ENCODE measurements at places on chromosomes 12 and 14.

GRCh38 chr14:21917699-21918436 lies 244.2 kb upstream of the OR4E1 start:
- DNase-seq = no peak

GRCh38 chr12:57166971-57167371 lies 19.6 kb upstream of the LRP1-AS start:
- DNase-seq = no peak

DNA sequence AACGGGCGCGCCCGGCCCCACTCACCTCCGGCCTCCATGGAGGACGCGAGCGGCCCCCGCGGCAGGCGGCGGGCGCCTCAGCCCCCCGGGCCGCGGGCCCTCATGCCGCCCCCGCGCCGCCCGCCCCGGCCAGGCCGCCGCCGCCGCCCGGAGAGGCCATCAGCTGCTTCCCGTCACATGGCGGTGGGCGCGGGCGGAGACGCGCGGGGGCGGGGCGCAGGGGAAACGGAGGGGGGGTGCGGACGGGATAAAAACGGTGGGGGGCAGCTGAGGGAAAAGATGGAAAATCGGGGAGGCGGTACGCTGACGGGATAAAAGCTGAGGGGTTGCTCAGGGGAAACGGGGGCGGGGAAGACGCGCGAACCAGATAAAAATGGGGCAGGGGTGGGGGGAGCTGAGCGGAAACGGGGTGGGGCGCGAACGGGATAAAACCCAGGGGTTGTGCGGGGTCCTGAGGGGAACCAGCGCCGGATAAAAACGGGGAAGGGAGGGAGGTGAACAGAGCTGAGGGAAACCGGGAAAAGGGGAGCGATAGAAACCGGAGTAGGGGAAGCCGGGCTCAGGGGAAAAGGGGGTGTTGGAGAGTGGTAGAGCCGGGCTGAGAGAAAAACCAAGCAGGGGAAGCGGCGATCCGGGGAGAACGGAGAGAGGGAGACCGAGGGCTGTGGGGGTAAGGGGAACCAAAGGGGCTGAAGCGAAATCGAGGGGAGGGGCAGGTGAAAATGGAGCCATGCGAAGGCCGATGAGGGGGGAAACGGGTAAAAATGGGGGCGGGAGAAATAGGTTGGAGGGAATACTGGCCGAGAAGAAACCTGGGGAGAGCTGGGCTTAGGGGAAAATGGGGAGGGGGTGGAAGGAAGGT lies at the start of gene WSB2:
Gene WSB2 (minus strand): TSS at position 169 of the 862 bp plus-strand sequence. CDS start 131 bp downstream, at position 38.
- peak; percentile 40 for DNase-seq

DNA sequence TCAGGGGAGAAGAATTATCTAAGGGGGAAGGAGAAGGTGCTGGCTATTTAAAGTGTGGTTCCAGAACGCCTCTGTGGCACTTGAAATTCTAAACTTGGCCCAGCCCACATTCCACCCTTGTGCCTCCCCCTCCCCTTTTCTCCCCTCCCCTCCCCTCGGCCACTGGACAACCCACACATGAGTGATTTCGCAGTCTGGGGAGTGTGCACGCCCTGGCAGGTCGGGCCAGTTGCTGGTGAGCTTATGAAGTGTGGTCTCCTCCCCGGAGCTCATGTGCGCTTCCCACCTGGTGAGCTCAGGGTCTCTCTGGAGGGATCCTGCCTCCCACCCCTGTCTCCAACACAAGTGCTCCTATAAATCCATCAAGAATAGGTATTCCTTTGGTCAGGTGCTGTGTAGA lies at the start of gene SLC6A13:
Gene SLC6A13 (minus strand): TSS at position 20 of the 400 bp plus-strand sequence. CDS start 2,784 bp downstream, outside the sequence.
- no peak for DNase-seq

- DNase-seq = no peak
Measured at GRCh38 chr12:9829982-9830381, 2.7 kb downstream of the KLRF1 start.

DNA sequence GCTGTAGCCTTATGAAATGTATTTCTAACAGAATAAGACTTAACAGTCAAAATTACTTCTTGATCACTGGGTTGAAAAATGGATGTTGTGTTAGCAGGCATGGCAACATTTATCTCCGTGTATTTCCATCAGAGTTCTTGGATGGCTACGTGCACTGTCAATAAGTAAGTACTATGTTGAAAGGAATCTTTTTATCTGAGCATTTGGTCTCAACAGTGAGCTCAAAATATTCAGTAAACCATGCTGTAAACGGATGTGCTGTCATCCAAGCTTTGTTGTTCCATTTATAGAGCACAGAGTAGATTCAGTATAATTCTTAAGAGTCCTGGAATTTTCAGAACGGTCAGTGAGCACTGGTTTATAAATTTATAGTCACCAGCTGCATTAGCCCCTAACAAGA lies 15.5 kb downstream of the SCAF11 start:
- no peak for DNase-seq

GRCh38 chr12:57842342-57843294 lies 3.9 kb downstream of the CTDSP2 start:
- DNase-seq = no peak

- DNase-seq = no peak
Measured at GRCh38 chr12:92827836-92828431, 101.2 kb downstream of the EEA1 start.

GRCh38 chr12:131764738-131765137 lies 53.8 kb downstream of the SFSWAP start:
- DNase-seq = no peak

DNA sequence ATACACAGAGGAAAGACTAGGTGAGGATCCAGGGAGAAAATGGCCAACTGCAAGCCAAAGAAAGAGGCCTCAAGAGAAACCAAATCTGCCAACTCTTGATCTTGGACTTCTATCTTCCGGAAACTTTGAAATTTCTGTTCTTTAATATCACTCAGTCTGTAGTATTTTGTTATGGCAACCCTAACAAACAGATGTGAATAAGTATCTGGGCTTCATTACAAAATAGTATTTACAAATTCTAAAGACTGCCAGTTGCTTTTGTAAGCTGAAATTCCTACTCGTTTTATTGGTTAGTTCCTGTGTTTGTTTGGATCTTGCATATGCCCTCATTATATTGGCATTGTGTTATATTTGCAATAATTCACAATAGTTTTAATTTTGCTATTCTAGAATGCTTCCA lies 143.2 kb upstream of the USP15 start:
- no peak for DNase-seq

DNA sequence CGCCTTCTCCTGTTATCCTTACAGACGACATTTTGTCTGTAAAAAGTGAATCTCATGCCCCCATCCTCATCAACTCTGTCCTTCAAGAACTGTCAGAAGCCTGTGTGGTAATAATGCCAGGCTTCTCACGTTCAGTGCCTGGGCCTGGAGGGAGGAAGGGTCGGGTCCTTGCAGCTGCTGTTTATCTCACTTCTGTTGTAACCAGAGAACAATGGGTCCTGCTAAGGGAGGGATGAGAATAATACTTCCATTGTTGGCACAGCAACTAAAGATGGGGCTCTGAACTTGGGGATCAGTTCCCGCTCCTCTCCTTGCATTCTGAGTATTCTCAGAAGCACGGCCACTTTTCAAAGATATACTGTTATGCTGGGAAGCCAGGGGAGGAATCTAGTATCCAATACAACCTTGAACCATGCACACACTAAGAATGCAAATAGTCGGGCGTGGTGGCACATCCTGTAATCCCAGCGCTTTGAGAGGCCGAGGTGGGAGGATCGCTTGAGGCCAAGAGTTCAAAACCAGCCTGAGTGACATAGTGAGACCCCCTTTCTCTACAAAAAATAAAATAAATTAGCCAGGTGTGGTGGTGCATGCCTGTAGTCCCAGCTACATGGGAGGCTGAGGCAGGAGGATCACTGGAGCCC lies 38.8 kb upstream of the NINJ2 start:
- DNase-seq = no peak

- no peak for DNase-seq
Measured at GRCh38 chr14:31884238-31884637, 192.9 kb upstream of the ARHGAP5 start.

DNA sequence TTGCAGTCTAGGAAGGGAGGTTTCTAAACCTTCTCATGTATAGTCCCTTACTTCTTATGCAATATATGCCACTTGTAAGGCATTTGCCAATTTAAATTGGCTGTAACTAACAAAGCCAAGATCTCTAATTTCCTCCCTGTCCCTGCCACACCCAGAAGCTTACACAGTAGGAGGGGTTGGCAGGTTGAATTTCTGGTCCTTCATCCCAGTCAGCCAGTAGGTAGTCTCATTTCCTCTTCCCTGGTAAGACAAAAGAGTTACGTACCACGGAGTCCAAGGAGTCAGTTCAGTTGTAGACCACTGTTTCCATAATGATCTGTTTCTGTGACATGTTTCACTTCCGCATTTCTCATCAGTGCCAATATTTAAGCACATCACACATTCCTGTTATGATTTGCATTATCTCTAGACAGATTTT lies 47.0 kb upstream of the PLBD1 start:
- DNase-seq = no peak

DNA sequence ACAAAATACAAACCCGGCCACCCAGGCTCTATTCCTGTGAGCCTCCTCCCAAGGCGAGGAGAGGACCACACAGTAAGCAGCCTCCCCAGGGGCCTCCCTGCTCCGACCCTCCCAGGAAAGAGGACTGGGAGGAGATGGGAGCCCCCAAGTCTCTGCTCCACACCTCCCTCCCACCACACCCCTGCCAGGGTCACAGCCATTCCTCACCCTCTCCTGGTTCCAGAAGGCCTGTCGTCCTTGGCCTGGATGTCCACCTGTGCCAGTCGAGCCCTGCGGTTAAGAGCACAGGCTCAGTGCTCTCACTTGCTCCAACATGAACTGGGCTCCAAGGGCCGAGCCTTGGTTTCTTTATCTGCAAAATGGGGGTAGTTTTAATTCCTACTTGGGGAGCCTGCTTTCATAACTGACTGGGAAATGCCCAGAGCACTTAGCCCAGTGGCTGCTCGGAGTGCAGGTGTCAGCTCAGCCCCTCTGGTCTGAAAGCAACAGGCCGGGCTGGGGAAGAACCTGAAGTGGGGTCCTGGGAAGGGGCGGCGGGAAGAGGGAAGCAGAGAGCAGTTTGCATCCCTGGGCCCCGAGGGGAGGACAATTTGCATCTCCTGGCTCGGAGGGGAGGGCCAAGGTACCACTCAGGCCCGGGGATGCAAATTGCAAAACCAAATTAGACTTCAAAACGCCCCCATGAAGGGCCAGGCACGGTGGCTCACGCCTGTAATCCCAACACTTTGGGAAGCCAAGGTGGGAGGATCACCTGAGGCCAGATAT lies 23.6 kb downstream of the TCHP start:
- no peak for DNase-seq

DNA sequence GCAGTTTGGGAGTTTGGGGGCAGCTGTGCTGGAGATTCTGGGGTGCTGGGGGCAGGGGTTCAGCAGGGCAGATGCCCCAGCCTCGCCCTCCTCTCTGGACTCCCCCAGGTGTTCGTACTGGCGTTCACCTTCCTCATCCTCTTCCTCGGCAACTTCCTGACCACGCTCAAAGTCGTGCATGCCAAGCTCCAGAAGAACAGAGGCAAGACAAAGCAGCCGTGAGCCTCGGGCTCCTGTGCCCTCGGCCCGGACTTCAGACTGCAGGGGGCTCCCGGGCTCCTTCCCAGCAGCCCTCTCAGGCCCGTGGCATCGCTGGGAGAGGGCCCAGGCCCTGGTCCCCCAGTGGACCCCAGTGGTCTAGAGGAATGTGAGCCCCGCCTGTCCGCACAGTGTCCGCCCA lies 18.0 kb downstream of the RHOF start:
- DNase-seq = no peak

DNA sequence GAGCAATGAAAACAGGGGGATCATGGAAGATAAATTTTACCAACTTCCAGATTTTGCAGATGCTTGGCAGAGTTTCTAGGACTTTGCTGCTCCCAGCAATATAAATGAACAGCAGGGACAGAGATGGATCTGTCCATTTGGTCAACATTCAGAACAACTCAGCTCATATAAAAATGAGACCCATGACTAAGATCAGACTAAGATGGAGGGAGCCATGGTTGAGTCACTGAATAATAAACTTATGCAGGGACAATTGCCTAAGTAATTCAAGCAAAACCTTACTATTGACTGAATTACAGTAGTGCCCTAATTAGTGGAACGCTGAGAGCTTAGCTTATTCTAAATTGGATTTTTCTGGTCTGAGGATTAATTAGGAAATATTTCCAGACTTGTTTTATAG lies 205.1 kb downstream of the SLC5A8 start:
- no peak for DNase-seq

DNA sequence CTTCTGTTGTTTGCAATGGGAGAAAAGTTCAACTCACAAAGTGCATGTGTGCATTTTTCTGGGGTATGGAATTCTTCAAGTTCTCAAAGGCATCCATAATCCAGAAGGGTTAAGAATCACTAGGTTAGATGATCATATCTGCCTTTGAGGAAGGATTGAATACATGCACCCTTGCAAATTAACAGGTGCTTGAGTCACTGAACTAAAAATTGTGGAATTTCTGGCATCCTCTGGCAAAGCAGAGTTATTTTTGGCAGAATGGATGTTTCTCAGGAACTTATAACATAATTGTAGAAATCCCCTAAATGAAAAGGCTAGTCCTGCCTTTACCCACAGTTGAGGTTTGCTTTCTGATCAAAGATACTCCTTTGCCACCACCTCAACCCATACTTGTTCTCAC lies 136.5 kb upstream of the DYRK2 start:
- no peak for DNase-seq

- DNase-seq = no peak
Measured at GRCh38 chr14:90626550-90626949, 189.7 kb downstream of the TTC7B start.

DNA sequence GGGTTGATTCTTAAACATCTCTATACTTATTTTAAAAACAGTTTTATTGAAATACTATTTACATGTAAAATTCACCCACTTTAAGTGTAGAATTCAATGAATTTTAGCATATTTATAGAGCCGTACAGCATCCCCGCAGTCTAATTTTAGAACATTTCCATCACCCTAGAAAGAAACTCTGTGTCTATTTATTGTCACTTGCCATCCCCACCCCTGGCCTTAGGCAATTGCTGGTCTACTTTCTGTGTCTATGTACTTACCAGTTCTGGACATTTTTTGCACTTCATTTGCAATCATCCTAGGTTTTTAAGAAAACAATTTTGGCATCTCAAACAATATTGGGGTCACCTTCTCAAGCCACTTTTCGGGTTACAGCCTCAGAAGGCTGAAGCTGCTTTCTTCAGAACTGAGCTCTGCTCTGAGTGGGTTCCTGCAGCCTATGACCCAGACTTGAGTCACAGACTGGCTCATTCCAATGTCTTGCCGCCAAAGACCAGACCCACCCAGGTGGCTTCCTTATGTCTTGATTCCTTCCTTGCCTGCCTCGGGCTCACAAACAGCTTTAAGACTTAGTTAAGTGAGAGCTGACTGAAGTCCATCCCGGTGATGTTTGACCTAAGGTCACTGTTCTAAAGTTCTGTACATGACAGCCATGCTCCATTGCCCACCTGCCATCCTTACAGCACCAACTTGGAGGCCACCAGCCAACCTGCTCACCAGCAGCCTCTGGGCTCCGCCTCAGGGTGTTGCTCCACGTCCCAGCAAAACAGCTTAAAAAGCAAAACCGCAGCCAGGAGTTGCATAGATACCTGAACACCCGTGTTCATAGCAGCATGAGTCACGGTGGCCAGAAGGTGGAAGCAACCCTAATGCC lies 131.5 kb downstream of the CHST11 start:
- no peak for DNase-seq
